Nasal cavity respiratory epithelium epithelial cell of viscerocranial mucosa (primary cell): ENCODE measurements at places on chromosomes 7 and 10. TPM values are rescaled to one million over a fixed set of nuclear protein-coding genes. Genes with fewer than 3 reads are reported as not detected.

The PGAM2 gene
- total RNA-seq: not detected in 2 replicates

The DNAJC12 gene
- 0.28 and 0.68 TPM in 2 replicates for total RNA-seq

The STEAP1B gene
- 1.6 and 5.5 TPM in 2 replicates for total RNA-seq

The TRPV6 gene
- total RNA-seq: 0.14 TPM in 1 of 2 replicates, not detected in the other

The SYT15 gene
- under 0.01 and 0.14 TPM in 2 replicates for total RNA-seq

The CUZD1 gene
- total RNA-seq: 0.34 and 0.93 TPM in 2 replicates

The FBXO24 gene
- 0.21 and 0.34 TPM in 2 replicates for total RNA-seq

The VPS37D gene
- total RNA-seq: 1.0 and 1.3 TPM in 2 replicates

The FOXL3 gene
- not detected in 2 replicates for total RNA-seq

The TACR2 gene
- total RNA-seq: 0.07 TPM in 1 of 2 replicates, not detected in the other

The CDC14C gene
- total RNA-seq: 0.07 TPM in 1 of 2 replicates, not detected in the other

The OLAH gene
- 5.0 and 15.0 TPM in 2 replicates for total RNA-seq

The IGF2BP3 gene
- 28.4 and 54.6 TPM in 2 replicates for total RNA-seq

The ASB10 gene
- not detected in 2 replicates for total RNA-seq

The ANLN gene
- total RNA-seq: 0.78 and 1.4 TPM in 2 replicates

The VSTM4 gene
- total RNA-seq: not detected in 2 replicates

The GPRIN2 gene
- 1.4 and 7.8 TPM in 2 replicates for total RNA-seq

The ADO gene
- total RNA-seq: 20.5 and 28.5 TPM in 2 replicates

The MAGI2 gene
- total RNA-seq: 1.7 and 6.2 TPM in 2 replicates

The COBL gene
- total RNA-seq: 0.34 and 13.5 TPM in 2 replicates

The LRIT1 gene
- not detected in 2 replicates for total RNA-seq

The HECW1 gene
- not detected in 2 replicates for total RNA-seq

The CACNB2 gene
- 0.34 TPM in 1 of 2 replicates, not detected in the other for total RNA-seq

The TES gene
- total RNA-seq: 204 and 325 TPM in 2 replicates
